HS-27A (cell line): ENCODE measurements at places on chromosomes 16 and 17.

DNA sequence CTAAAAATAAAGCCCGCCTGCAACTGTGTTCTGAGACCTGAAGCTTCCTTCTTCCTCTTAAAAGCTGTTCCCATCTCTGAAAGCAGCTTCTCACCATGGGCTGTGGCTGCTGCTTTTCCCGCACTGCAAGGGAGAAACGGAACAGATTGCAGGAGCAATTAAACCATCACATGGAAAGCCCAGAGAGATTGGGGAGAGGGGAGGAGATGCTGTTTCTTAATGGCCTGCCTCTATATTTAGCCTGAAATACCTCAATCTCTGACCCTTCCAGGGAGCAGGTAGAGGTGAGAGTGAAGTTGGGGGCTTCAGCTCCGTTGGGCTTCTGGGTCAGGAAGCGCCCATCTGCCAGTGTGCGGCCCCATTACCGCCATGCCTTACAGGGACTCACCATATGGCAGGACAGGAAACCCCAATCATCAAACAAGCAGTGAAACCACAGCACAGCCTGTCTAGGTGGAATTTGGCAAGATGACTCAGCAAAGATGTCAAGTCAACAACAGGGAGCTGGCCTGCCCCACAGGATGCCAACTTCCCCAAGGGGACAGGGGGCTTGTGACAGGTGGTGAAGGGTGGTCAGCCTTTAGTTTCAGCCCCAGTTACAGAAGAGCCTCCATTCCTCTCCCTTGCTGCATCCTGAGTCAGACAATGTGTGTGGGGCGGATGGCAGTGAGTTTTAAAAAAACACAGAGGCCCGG is 286.6 kb upstream of the CCL2 start:
- no peak for DNase-seq

DNA sequence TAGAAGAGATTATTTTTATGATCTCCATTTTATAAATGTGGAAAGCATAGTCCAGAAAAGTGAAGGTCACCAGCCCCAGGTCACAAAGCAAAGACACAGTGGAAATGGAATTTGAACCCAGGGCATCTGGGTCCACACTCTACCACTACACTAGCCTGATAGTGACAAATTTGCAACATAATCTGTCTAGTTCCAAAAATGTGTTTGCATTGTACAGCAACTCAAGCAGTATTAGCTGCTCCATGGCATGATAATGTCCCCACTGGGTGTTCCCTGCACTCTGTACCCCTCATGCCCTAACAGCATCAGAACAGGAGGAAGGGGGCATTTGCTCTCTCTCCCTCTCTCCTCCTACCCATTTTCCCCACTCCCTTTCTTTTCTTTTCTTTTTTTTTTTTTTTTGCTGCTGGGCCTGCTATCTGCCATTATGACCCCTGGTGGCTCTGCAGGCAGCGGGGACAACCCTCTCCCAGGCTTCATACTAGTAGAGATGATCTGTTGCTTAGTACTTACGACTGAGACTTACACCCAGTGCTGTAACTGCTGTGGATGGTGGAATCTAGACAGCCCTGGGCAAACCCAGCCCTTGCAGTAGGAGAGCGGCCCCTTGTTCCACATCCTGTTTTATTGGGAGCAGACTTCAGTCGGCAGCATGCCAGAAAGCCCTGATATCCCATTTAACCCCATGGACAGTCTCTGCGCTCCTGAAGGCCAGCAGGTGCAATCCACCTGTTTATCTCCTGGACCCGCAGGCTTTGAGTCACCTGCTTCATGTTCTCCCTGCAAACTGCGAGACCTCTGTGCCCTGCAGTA is 306.3 kb downstream of the SOX9 start:
- no peak for DNase-seq

DNA sequence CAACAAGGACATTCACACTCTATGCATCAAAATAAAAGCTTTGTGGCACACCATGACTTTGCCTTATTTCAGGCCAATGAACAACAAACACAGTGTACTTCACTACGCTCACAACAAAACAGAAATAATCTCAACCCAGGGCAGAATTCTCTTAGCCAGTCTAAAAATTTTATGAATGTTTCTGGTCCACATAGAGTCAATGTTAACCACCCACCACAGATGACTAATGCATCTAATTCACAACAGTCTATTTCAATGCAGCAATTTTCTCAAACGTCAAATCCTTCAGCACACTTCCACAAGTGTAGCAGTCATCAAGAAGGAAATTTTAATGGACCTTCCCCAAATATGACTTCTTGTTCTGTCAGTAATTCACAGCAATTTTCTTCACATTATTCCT is 101.7 kb downstream of the CHD9 start:
- DNase-seq: no peak

- DNase-seq: no peak
Measured at GRCh38 chr17:56497132-56497531, 96.4 kb upstream of the NOG start.

DNA sequence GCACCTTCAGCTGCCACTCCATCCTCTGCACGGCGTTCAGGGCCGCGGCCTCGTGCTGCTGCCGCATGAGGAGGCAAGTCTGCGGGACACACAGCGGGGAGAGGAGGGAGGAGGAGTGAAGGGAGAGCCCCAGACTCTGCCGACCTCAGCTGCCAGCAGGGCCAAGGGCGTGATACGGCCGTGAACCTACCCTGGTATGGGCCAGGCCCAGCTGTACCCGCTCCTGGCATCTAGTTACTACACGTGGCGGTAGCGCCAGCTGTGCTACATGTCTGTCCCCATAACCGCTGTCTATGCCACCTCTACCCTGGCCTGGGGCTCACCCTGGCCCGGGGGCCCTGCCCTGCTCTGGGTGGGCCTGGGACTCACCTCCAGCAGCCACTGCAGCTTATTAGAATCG is 51.1 kb downstream of the ZNF778 start:
- no peak for DNase-seq

DNA sequence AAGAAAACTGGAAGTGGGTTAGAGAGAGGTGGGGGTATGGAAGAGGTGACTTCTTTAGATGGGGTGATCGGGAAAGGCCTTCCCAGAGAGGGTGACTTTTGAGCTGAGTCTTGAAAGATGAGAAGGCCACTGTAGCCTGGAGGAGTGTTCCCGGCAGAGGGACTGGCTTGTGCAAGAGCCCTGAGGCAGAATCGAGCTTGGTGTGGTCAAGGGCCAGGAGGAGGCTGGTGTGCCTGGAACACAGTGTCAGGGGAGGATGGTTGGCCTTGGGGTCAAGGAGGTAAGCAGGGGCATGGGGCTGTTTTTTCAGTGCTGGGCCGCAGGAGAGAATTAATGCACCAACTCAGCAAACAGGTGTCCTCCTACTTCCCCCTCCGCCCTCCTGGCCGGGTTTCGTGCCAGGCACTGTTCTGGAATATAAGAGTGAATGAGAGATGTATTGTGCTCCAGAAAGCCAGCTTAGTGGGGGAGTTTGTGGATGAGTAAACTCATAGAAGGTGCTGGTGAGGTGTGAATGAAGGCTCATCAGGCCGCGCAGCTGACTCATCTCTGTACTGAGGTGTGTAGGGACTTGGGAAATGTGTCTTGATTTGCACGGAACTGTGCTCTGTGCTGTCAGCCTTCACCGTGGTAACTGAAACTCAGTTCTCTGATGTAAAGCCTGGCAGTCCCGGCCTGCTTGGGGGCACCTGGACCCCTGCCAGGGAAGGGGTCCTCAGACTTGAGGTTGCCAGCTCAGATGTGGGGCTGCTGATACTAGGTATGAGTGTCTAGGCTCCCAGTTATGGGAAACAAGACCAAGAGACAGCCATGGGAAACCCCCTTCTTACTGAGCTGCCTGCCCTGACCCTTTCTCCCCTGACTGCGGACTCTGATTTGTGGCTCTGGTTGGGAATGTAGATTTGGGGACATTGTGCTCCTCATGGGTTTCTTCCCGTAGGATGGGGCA is 15.3 kb downstream of the KSR1 start:
- DNase-seq: no peak

GRCh38 chr17:41547921-41548843 is 20.1 kb upstream of the KRT19 start:
- peak; percentile 88 for DNase-seq

GRCh38 chr16:3101018-3101840 is 2.1 kb upstream of the ZSCAN10 start:
- no peak for DNase-seq

GRCh38 chr16:2451851-2452320 is 8.0 kb upstream of the TEDC2 start:
- no peak for DNase-seq

DNA sequence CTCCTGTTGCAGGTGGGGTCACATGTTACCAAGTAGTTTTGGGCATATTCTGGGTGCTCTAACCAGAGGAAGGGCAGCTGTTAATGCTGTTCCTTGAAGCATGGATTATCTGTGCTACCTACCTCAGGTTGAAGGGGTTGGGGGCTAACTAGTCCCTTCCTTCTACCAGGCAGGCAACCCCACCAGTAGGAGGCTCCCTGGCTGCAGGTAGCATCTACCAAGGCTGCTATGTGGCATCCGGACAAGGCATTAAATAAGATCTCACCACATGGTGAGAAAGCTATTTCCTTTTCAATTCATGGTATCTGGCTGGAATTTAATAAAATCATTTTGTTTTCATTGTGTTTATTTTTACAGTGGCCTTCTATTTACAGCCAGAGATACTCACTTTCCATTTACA is 62.5 kb downstream of the CACNG3 start:
- no peak for DNase-seq
